Esophagus mucosa (tissue), 1 donor: ENCODE measurements at places on chromosomes 16 and 17. TPM values are rescaled to one million over a fixed set of nuclear protein-coding genes. Genes with fewer than 3 reads are reported as not detected.

The ZNF764 gene
- total RNA-seq: 3.0 TPM

The IL17C gene
- total RNA-seq: not detected

The MEOX1 gene
- total RNA-seq: 1.2 TPM

The COX6A2 gene
- 0.48 TPM for total RNA-seq

The KRTAP1-1 gene
- not detected for total RNA-seq

The RPTOR gene
- total RNA-seq: 14.9 TPM

DNA sequence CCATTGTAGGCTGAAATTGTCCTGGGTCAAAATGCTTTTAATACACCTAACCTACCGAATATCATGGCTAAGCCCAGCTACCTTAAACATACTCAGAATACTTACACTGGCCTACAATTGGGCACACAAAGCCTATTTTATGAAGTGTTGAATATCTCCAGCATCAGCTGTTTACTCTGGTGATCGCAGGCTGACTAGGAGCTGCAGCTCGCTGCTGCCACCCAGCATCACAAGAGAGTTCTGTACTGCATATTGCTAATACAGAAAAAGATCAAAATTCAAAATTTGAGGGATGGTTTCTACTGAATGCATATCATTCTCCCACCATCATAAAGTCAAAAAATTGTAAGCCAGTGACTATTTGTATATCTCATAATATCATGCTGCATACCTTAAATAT lies 55.3 kb downstream of the ULK2 start:
- ATAC-seq: no peak

GRCh38 chr16:397135-397661 lies at the start of gene NME4:
TSS of gene NME4 (plus strand) at chr16:397199. CDS start at chr16:397223, 24 bp downstream.
- ATAC-seq: no peak

- ATAC-seq: no peak
Observed at GRCh38 chr17:34424814-34425491, 61.9 kb upstream of the CCL1 start.

GRCh38 chr16:10169904-10170410 lies 12.3 kb downstream of the GRIN2A start:
- ATAC-seq: no peak

- ATAC-seq: no peak
Observed at GRCh38 chr16:24966634-24967033, 48.5 kb downstream of the ARHGAP17 start.

- ATAC-seq: no peak
Observed at GRCh38 chr16:55678161-55678821, 22.5 kb downstream of the SLC6A2 start.
